ENCODE measurements at places on chromosomes 4 and X.

- no peak overlapping the region for H3K27ac ChIP-seq
- no peak for DNase-seq
- no peaks in the 10 kb centered on the region for H3K4me1 ChIP-seq
Measured at GRCh38 chr4:73770917-73771316, 30.5 kb downstream of the CXCL8 start.

GRCh38 chr4:26455571-26455970, 34.7 kb downstream of the CCKAR start:
- no peaks in the 10 kb centered on the region for H3K36me3 ChIP-seq
- H3K4me3 ChIP-seq = no peak overlapping the region
- peaks cover 10% of the 10 kb centered on the region for H3K4me1 ChIP-seq
- no peak for DNase-seq

- no peaks in the 10 kb centered on the region for H3K36me3 ChIP-seq
- H3K27me3 ChIP-seq = no peaks in the 10 kb centered on the region
- H3K27ac ChIP-seq = no peak overlapping the region
- H3K4me3 ChIP-seq = no peak overlapping the region
- H3K4me1 ChIP-seq = no peaks in the 10 kb centered on the region
Measured at GRCh38 chr4:21203416-21203815, 503.2 kb downstream of the PACRGL start.

DNA sequence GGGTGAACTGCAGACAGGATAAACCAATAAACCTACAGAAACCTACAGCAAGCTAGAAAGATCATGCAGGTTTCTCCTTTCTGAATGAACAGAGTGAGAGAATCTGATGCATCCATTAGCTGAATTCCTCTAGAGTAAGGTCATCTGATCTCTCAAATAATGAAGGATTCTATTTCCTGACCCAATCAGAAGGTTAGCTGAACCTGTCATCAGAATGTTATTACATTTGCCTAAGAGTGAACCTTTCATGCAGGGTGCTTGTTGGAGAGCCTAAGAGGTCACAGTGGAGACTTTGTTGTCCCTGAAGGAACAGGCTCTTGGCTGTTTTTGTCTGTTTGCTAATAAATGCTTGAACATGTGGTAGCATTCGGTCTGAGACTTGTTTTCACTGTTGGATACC, 24.0 kb downstream of the MEPE start:
- no peaks in the 10 kb centered on the region for H3K27me3 ChIP-seq
- H3K36me3 ChIP-seq = no peaks in the 10 kb centered on the region
- H3K4me1 ChIP-seq = no peaks in the 10 kb centered on the region
- no peak overlapping the region for H3K4me3 ChIP-seq

GRCh38 chr4:108820492-108821350, 57.9 kb upstream of the ETNPPL start:
- H3K36me3 ChIP-seq = no peaks in the 10 kb centered on the region
- H3K4me1 ChIP-seq = no peaks in the 10 kb centered on the region
- H3K27ac ChIP-seq = no peak overlapping the region
- H3K4me3 ChIP-seq = no peak overlapping the region
- no peak for DNase-seq

GRCh38 chrX:109943092-109943739, 59.7 kb upstream of the TMEM164 start:
- no peaks in the 10 kb centered on the region for H3K4me1 ChIP-seq
- H3K27ac ChIP-seq = no peak overlapping the region
- no peaks in the 10 kb centered on the region for H3K36me3 ChIP-seq
- H3K4me3 ChIP-seq = no peak overlapping the region
- no peaks in the 10 kb centered on the region for H3K27me3 ChIP-seq

GRCh38 chr4:158799856-158800255, 31.0 kb downstream of the FNIP2 start:
- no peak overlapping the region for H3K4me3 ChIP-seq
- H3K27me3 ChIP-seq = no peaks in the 10 kb centered on the region
- H3K27ac ChIP-seq = no peak overlapping the region
- H3K36me3 ChIP-seq = no peaks in the 10 kb centered on the region
- no peaks in the 10 kb centered on the region for H3K4me1 ChIP-seq

DNA sequence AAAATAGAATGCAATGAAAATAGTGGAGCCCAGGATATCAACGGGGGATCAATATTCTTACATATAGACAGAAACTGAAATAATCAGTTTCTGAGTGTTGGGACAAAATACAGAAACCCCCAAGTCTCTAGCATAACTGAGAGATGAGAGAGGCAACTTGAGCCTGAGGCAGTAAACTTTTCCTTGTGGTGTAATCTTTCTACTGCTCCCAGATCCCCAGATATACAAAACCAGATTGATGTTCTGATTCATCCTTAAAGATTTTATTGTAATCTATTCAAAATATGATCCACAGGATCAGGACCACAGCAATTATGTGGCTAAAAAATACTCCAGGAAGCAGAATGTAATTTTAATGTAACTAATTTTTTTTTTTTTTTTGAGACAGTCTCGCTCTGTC, 2282.6 kb downstream of the ARAP2 start:
- no peaks in the 10 kb centered on the region for H3K4me1 ChIP-seq
- no peaks in the 10 kb centered on the region for H3K36me3 ChIP-seq

GRCh38 chr4:98584265-98584664, 74.1 kb downstream of the TSPAN5 start:
- no peak overlapping the region for H3K27ac ChIP-seq
- no peaks in the 10 kb centered on the region for H3K36me3 ChIP-seq
- no peak overlapping the region for H3K4me3 ChIP-seq
- no peaks in the 10 kb centered on the region for H3K27me3 ChIP-seq

DNA sequence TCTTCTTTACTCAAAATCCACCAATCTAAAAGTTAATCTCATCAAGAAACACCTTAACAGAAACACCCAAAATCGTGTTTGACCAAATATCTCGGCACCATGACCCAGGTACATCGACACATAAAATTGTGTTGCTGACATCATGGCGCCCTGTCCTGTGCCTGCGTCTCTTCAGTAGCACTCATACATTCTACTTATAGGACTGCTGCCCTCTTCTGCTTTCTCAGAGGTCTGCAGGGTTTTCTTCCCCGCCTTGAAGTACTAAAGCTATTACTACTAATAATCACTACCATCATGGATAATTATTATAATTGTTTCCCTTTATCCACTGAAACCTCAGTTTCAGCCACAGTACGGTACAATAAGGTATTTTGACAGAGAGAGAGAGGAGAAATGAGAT, 1403.1 kb upstream of the TENM3 start:
- H3K4me3 ChIP-seq = no peak overlapping the region
- no peaks in the 10 kb centered on the region for H3K36me3 ChIP-seq
- H3K27me3 ChIP-seq = no peaks in the 10 kb centered on the region
- DNase-seq = no peak
- H3K4me1 ChIP-seq = no peaks in the 10 kb centered on the region

DNA sequence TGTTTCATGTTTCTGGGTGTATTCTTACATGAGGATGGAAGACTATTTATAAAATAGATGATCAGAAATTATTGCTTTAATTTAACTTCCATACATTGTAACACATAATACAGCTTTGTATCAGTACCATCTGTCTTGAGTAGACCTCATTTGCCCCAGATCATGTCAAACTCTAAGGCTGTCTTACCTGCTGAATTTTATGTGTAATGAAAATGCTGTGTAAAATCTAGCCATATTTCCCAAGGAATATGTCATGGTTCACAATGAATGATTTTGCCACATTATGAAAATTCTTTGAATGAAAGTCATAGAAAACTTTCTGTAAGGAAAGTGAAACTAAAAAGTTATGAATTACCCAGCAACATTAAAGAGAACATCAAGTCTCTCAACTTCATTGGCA, 7.4 kb downstream of the BDH2 start:
- no peaks in the 10 kb centered on the region for H3K27me3 ChIP-seq
- H3K36me3 ChIP-seq = peaks cover 29% of the 10 kb centered on the region
- no peak overlapping the region for H3K4me3 ChIP-seq
- H3K4me1 ChIP-seq = no peaks in the 10 kb centered on the region

DNA sequence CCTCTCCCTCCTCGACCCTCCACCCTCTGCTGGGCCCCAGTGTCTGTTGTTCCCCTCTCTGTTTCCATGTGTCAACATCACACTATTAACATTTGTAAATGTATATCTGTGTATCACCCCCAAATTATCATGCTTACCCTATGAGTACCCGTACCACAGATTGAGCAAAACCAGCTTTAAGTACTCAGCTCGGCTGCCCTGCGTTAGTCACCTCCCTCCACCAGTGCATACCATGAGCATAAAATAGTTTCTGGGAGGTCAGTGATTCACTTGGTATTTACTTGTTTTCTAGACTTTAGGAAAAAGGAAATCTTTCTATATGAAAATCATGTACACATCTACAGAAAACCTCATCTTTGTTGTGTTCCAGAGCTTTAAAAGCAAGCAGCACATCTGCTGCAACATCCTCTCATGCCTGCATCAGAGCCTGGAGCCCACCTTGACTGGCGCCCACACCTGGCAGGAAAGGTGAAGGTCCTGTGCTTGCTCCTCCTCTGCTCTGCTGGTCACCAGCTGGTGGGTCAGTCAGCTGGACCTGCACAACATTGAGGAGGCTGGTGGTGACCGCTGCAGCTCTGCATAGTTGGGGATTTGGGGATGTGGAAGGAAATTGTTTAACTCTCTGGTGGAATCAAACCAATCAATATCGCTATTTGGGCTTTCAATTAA, 214.4 kb upstream of the KLF3 start:
- H3K27me3 ChIP-seq = no peaks in the 10 kb centered on the region
- no peak for DNase-seq
- H3K27ac ChIP-seq = no peak overlapping the region

GRCh38 chr4:123479944-123480343, 83.3 kb downstream of the SPRY1 start:
- no peaks in the 10 kb centered on the region for H3K36me3 ChIP-seq
- no peak overlapping the region for H3K4me3 ChIP-seq
- no peak for DNase-seq
- peaks cover 2% of the 10 kb centered on the region for H3K4me1 ChIP-seq
- H3K27me3 ChIP-seq = no peaks in the 10 kb centered on the region
- no peak overlapping the region for H3K27ac ChIP-seq

DNA sequence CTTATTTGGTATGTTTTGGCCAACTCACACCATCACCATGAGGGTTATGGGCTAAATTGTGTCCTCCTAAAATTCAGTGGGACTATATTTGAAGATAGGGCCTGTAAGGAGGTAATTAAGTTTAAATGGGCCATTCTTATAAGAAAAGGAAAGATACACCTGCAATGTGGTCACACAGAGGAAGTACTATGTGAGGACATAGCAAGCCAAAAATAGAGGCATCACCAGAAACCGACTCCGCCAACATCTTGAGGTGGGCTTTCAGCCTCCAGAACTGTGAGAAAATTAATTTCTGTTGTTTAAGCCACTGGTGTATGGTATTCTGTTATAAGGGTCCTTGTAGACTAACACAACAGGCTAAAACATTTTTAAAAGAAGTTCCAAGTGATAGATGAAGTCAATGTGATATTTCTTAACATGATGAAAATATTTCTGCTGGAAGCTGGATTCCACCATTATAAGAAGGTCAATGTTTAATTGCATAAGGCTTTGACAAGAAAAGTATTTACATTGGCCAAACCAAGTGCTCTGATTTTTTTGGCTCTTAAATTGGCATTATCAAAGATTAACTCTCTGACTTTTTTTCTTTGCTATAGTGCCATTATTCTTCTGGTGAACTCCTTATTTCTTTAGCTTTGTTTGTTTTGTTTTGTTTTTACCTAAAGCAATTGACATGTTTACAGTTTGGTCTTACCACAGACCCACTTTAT, 540.9 kb downstream of the PPARGC1A start:
- no peaks in the 10 kb centered on the region for H3K4me1 ChIP-seq
- no peaks in the 10 kb centered on the region for H3K27me3 ChIP-seq
- no peak for DNase-seq
- H3K27ac ChIP-seq = no peak overlapping the region
- no peaks in the 10 kb centered on the region for H3K36me3 ChIP-seq
- no peak overlapping the region for H3K4me3 ChIP-seq

GRCh38 chr4:105544520-105545286, 7.7 kb upstream of the ARHGEF38 start:
- no peaks in the 10 kb centered on the region for H3K27me3 ChIP-seq
- no peak overlapping the region for H3K27ac ChIP-seq
- no peak overlapping the region for H3K4me3 ChIP-seq
- DNase-seq = no peak
- H3K36me3 ChIP-seq = no peaks in the 10 kb centered on the region

- H3K36me3 ChIP-seq = no peaks in the 10 kb centered on the region
- no peak for DNase-seq
- H3K4me3 ChIP-seq = no peak overlapping the region
- H3K27me3 ChIP-seq = no peaks in the 10 kb centered on the region
Measured at GRCh38 chr4:7075962-7076695, 8.3 kb upstream of the GRPEL1 start.

GRCh38 chr4:181662383-181662782, 580.8 kb upstream of the TENM3 start:
- no peak for DNase-seq
- no peaks in the 10 kb centered on the region for H3K27me3 ChIP-seq
- H3K27ac ChIP-seq = no peak overlapping the region

- no peak for DNase-seq
- H3K27me3 ChIP-seq = no peaks in the 10 kb centered on the region
- peaks cover 13% of the 10 kb centered on the region for H3K36me3 ChIP-seq
- H3K4me3 ChIP-seq = no peak overlapping the region
- H3K27ac ChIP-seq = no peak overlapping the region
Measured at GRCh38 chr4:168421671-168422070, 58.6 kb downstream of the DDX60L start.

DNA sequence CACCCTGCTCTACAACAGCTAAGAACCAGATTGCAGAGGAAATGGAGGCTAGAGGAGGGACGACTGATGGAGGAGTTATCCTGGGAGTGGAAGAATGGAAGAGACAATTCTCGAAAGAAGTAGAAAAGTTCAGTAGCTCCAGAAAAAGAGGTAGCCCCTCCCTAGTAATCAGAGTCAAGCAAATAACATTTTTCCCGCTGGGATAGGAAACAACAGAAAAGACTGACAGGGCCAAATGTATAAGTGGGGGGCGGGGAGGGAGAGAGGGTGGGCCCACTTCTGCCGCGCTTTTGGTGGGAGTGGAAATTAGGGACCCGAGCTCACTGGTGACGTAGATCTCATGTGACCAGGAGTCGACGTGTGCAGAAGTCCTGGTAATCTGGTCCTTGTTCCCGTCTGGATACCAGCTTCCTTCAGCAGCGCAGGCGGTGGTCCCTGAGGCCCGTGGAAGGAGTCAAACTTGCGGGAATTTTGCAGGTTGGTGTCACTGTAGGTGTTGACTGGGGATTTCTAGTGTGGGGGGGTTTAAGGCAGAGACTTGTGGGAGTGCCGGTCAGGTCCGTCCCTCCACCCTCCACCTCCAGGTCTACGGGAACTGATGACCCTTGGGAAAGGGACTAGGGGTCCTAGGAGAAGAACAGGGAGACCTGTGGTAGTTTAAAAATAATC, at the start of gene TCEAL9:
Gene TCEAL9, plus strand, starts transcription at position 377 of the 669 bp plus-strand sequence. CDS start 1,179 bp downstream, outside the sequence.
- H3K36me3 ChIP-seq = no peaks in the 10 kb centered on the region
- no peak for DNase-seq
- H3K4me3 ChIP-seq = peak within 1 kb of the TSS; percentile 54
